GDM1 (cell line): ENCODE measurements at places on chromosomes 16 and 17.

DNA sequence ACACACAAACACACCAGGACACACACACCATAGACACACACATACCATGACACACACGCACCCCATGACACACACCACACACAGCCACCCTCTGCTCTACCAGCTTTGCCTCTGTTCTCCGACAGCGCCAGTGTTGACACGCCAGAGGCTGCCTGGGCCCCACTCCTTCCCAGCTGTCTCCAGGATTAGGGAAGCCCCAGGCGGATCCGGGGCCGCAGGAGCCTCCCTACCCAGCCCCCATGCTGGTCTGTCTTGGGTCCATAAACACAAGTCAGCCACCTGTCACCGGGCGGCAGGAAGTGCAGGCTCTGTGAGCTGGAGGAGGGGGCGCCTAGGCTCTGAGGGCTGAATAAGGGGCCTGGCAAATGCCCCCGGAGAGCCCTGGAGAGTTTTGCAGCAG is 10.5 kb downstream of the TBC1D16 start:
- DNase-seq = no peak

DNA sequence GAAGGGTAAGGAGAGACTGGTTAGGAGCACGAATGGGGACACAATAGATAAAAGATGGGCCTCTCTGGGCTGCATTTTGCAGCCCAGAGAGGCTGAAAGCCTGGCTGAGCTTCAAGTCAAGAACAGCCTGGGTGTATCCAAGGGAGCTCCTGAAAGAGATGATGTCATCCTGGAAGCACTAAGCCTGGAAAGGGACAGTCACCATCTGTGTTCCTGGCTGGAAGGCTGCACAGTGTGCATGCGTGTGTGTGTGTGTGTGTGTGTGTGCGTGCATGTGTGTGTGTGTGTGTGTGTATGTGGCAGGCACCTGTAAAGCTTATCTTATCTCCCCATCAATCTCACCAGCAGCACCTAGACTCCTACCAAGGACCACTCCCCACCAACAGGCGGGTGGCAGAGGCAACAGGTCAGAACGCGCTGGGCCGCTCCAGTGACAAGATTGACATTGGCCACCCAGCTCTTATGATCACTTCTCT is 44.1 kb downstream of the COG7 start:
- DNase-seq = no peak

GRCh38 chr17:48604770-48605329 is at the start of gene HOXB6:
HOXB6 (minus strand) TSS chr17:48604986; CDS start chr17:48598150, 6,836 bp downstream.
- DNase-seq = no peak

DNA sequence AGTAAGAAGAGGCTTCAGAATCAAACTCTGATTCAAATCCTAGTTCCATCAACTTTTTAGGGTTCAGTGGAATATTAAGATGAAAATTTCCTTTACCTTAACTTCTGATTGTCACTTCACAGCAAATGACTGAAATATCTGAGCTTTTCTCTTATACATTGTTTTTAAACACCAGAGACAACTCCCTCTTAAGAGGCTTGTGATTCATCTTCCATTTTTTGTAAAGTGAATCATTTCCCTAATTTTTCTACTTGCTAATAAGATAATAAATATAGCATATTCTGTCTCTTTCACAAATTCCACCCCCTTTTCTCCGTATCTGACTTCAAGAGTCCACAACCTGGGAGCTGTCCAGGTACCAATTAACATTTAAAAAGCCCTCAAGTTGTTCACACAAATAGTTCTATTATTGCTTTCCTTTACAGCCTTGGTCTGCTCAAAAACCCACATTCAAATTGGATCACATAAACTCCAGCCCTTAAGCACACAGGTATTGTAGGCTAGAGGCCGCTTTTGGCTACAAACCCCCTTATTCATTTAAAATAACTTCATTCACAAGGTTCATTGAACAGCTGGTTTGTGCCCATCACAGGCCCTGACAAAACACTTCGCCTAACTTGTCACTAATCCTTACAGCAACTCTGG is 14.1 kb upstream of the UTP6 start:
- DNase-seq = no peak

- DNase-seq = no peak
Measured at GRCh38 chr16:47858333-47858982, 297.3 kb downstream of the ABCC12 start.

DNA sequence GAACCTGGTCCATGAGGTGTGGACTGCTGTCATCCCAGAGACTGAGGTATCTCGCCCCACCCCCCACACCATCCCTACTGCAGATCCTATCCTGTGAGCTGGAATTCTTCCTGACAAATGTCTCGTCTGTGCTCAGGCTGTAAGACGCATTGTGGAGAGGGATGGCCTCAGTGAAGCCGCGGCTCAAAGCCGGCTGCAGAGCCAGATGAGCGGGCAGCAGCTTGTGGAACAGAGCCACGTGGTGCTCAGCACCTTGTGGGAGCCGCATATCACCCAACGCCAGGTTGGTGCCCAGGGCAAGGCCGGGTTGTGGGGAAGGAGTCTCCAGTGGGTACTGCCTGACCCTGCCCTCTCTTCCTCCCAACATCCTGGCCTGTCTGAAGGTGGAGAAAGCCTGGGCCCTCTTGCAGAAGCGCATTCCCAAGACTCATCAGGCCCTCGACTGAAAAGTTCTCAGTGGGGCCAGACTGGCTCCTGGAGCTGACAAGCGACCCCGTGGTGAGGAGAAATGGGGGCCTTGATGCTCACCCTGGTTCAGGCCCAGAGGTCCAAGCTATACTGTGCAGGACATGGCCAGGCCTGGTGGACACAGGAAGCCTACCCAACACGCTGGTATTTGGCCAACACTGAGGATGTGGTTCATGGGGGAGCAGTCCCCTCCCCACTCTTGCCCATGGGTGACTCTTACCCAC is 1.2 kb upstream of the MLX start:
- no peak for DNase-seq

GRCh38 chr16:21097151-21097550 is 53.5 kb downstream of the DNAH3 start:
- no peak for DNase-seq

DNA sequence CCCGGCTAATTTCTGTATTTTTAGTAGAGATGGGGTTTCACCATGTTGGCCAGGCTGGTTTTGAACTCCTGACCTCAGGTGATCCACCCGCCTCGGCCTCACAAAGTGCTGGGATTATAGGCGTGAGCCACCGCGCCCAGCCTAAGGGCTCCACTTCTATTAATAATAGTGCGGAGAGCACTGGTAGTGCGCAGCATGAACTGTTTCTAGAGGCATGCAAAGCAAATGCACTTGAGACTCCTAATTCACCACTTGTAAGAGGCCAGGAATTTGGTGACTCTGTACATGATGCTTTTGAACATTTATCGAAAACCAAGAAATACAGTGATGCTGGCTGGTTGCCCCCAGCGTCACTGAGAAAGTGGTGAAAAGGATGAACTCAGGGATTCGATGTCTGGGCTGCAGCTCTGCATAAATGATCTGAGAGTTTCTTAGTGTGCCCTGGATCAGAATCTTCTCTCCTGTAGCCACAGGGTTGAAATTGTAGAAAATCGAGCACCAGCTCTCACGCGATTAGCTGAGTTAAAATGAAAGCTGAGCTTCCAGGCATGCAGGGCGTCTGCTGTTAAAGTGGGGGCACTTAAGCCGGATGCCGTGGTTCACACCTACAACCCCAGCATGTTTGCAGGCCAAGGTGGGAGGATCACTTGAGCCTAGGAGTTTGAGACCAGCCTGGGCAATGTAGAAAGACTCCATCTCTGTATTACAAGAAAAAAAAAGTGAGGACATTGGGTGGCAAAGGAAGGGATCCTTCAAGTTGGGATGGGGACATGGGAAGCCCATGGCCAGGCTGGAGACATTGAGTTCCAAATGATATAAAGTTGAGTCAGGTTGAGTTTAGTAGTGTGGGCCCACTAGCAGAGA is 4.8 kb downstream of the RNF213 start:
- DNase-seq = no peak

- DNase-seq = no peak
Measured at GRCh38 chr17:66138120-66138519, 53.8 kb downstream of the CEP112 start.

DNA sequence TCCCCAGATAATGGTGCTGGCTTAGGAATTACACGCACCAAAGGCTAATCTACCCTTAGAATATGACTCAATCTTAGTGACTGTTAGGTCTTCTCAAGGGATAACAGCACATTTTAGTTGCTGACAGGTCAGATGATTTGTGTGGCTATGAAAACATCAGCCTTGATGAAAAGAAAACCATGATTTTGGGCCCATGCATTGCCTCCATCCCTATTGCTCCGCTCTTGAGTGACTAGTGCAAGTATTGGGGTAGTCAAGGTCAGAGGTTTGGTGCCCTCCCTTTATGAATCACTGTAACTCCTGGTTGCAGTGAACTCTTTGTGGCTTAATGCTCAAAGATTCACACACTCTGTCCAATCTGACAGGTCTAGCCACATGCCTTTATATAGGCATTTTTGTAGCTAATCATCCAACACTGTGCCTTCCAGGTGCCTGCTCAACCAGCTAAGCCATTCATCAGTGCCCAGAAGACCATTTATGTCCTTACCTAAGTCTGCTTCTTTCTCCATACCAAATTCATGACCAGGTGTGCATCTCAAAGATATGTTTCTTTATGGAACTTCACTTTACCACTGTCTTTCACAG is 251.6 kb downstream of the KCNJ2 start:
- DNase-seq = no peak
